Large intestine (tissue), 12 donors: ENCODE measurements at places on chromosomes 12 and 14. TPM values are rescaled to one million over a fixed set of nuclear protein-coding genes. Genes with fewer than 3 reads are reported as not detected.

Gene TULP3
- polyA plus RNA-seq: 12.3 TPM

Gene NOS1
- 11.5 TPM for polyA plus RNA-seq

DNA sequence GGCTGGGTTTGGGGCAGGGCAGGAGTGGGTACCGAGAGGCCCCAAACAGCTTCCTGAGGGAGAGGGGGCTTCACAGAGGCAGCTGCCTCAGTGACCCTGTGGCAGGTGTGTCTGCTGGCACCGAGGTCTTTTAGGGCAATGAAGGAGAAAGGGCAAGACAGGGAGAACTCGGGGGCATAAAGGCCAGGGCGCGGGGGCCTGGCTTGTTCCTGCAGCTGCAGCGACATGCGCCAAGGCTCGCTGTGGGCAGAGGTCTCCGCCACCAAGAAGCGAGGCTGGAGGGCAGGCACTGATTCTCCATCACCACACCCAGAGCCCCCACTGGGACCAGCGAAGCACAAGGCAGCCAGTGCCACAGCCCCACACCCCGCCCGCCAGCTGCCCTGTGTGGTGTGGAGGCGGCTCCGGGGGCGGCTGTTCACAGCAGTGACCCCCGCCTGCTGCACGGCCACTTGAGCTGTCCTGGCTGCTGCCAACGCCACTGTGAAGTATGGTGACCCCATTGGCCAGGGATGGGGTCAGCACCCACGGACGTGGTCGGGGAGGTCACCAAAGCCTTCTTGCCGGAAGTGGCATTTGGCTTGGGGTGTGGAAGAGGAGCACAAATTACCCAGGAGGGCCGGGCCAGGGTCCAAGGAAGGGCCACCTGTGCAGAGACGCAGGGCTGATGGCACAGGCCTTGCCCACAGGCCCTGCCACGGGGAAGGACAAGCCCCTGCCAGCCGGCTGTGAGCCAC, 16.4 kb downstream of the BAG5 start:
- no peak for DNase-seq

DNA sequence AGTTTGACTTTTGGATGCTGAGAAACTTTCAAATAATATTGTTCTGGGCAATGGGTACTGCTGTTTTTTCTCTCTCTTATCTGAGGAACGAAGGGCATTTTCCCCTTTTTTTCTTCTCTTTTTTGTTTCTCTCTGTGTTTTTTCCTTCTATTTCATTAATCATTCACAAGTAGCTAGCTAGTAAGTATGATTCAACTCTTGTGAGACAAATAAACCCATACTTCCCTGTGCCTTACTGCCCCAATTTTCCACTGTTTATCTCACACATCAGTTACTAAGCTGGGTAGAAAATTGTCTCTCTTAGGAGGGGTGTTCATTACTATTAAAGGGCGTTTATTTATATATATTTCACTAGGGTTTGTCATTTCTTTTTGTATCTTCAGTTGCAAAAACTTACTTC, 437.6 kb downstream of the RERGL start:
- DNase-seq: no peak

DNA sequence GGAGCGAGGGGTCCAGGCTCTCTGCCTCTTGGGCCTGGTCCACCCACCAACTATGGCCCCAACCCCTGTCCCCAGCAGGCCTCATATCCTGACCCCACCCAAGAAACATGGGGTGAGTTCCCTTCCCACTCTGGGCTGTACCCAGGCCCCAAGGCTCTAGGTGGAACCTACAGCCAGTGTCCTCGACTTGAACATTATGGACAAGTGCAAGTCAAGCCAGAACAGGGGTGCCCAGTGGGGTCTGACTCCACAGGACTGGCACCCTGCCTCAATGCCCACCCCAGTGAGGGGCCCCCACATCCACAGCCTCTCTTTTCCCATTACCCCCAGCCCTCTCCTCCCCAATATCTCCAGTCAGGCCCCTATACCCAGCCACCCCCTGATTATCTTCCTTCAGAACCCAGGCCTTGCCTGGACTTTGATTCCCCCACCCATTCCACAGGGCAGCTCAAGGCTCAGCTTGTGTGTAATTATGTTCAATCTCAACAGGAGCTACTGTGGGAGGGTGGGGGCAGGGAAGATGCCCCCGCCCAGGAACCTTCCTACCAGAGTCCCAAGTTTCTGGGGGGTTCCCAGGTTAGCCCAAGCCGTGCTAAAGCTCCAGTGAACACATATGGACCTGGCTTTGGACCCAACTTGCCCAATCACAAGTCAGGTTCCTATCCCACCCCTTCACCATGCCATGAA, 8.6 kb downstream of the ARHGAP9 start:
- DNase-seq: peak; percentile 85
